ENCODE measurements at places on chromosomes 16 and 17. TPM values are rescaled to one million over a fixed set of nuclear protein-coding genes. Genes with fewer than 3 reads are reported as not detected.

GRCh38 chr16:25012525-25012991 is 2.6 kb downstream of the ARHGAP17 start:
- DNase-seq, result peak; percentile 60

DNA sequence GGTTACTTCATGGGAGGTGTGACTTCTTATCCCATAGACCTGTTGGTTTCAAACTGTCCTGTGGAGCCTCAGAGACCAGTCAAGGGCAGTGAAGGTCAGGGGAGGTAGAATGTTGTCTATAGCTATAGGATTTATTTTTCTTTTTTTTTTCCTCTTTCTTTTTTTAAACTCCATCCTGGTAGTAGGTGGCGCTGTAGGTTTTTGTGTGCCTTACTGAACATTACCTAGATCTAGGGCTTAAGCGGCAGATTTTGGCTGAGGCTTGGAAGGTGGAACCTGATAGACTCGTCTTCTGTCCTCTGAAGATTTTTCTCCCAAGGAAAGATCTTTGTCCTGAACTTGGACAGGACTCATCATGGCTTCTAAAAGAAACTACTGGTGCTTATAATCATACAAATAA is 8.2 kb upstream of the LASP1NB start:
- no peak for DNase-seq

DNA sequence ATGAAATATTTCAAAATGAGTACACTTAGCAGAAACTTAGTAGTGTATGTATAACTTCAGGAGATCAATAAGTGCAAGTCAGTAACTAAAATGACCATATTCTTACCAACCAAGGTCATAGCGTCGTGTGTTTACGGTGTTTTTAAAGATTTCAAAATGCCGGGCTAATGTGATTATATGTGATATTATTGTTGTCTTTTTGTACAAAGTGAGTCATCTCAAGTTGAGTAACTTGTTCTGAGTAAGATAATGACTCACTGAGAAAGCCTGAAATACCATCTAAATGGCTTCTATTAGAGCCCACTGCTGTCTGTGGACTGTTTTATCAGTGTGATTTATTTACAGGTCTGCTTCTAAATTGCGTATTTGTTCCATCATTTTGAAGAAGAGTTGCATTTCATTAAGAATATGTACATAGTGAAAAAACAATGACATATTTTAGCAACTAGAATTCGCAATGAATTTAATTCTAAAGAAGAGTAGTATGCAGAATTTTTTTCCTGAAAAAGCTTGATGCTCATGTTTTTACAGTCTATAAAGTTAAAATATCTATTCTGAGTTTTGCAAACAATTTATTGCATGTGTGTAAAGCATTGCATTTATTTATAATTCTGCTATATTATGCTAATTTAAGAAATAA is 12.7 kb downstream of the KRT12 start:
- peak; percentile 59 for DNase-seq

GRCh38 chr17:71762526-71762925 is 358.3 kb upstream of the SOX9 start:
- no peak for DNase-seq

DNA sequence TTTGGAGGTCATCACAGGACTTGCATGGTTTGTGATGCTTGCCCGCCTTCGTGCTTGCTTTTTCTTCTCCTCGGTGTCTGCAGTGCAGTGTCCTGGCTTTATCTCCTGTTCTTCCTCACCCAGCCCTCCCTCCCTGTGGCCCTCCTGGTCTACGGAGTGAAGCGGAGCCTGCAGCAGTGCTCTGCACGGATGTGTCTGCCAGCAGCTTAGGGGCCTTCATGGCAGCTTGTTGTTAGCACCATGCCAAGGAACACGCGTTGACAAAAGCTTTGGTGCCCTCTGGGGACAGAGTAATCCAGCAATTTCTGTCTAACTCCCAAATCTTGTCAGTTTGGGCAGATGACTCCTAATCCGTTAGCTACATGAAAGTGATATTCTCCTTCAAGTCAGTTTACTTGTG is 9.9 kb downstream of the DHODH start:
- no peak for DNase-seq

GRCh38 chr16:57471209-57471608 is 8.7 kb downstream of the POLR2C start:
- DNase-seq, result peak; percentile 32

GRCh38 chr16:8005096-8005860 is 585.0 kb downstream of the TMEM114 start:
- DNase-seq, result no peak

DNA sequence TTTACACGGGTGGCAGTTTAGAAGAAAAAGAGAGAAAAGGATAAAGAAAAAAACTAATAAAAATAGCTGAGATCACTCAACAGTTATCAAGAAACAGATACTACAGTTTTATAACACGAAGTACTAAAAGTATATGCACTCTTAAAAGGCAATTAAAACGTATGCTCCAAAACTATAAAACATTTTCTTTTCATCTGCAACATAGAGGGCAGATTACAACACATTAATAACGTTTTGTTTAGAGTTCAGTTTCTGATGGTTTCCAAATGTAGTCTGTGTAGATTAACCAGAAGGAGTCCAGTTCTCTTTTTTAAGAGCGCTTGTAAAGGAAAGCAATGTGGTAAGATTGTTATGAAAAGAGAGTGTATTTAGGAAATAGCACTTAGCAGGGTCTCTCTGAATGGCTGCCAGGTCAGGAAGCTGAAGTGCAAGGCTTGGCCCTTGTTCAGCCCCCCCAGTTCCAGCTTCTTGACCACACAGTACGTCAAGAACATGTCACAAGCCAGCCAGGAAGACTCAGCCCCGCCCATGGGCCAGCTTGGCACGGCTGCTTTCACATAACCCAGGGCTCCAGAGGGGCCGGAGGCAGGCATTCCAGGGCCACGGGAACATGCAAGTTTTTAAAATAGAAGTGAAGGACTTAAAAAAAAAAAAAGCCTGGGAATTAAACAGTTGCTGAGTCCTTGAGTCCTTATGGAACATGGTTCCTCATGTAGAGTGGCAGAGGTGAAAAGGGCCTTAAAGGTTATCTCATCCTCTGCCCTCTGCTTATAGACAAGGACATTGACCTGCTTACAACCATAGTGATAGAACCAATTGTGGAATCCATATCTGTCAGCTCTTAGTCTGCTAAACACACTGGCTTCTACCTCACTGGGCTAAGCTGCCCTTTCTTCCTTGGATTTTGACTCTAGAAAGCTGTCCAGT is 147.4 kb upstream of the TBX2 start:
- no peak for DNase-seq

The HOXB4 gene
- total RNA-seq, result 14.5 TPM

The KRTAP2-1 gene
- not detected for total RNA-seq

DNA sequence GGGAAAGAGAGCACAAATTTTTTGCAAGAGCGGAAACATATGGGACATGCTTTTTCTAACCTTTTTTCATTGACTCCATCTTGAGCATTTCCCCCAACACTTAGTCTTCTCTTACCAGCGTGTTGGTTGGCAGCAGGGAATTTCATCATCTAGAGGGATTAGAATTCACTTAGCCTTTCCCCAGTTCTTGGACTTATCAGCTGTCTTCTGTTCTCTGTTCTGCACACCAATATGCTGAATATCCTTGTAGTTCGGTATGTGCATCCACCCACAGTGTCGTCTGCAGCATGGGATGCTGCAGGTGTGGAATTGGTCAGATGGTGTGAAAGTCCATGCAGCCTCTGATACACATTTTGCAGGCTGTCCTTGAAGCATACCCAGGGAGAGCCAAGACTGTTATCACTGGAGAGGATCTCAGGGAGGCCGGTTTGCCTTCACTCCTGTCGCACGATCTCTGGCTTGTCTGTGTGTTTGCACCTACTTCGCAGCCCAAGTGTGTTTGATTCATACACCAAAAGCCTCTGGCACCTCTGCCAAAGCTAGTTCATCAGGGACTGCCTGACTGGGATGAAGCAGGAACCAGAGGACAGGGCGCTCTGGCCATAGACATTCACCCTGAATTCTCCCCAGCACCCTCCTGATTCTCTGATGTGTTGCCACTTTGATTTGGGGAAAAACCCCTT is 93.3 kb downstream of the SOCS1 start:
- DNase-seq, result no peak

The MT1F gene
- 5.6 TPM for total RNA-seq

GRCh38 chr16:13995194-13995593 is 75.2 kb downstream of the ERCC4 start:
- DNase-seq, result no peak

DNA sequence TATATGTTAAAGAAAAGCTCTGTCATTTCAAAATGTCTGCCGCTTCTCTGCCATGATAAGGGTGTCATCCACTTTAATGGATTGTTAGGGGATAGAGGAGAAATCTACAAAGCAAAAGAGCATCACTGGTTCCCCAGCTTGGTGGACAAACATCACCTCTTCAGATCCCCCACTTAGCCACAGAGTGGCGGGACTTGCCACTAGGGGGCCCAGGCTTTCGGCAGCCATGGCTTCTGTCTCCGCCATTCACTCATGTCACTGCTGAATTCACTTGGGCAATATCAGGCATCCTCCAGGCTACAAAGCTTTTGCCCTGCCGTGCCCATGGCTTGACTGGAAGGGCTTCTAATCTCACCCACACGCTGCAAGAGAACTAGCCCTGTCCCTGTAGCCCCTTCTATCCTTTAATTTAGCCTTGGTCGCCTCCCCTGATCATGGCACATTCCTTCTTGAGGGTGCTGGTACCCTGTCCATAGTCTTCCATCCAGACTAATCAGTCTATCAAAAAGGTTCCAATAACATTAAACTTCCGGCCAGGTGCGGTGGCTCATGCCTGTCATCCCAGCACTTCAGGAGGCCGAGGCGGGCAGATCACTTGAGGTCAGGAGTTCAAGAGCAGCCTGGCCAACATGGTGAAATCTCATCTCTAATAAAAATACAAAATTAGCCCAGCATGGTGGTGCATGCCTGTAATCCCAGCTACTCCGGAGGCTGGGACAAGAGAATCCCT is 34.7 kb downstream of the SBK1 start:
- DNase-seq, result peak; percentile 79

The GLTPD2 gene
- total RNA-seq, result not detected

GRCh38 chr16:68608330-68608729 is 36.8 kb upstream of the CDH3 start:
- DNase-seq, result no peak

- no peak for DNase-seq
These were observed 412.5 kb downstream of the CA10 start for GRCh38 chr17:51745993-51746392.

GRCh38 chr17:62611292-62611691 is 16.2 kb upstream of the MRC2 start:
- no peak for DNase-seq

- DNase-seq, result no peak
These were observed 1.9 kb downstream of the IGSF6 start for GRCh38 chr16:21650521-21650920.

- peak; percentile 33 for DNase-seq
These were observed 524 bp downstream of the IQCK start for GRCh38 chr16:19718624-19718965.

- no peak for DNase-seq
These were observed 66.9 kb upstream of the N4BP1 start for GRCh38 chr16:48676836-48677235.

DNA sequence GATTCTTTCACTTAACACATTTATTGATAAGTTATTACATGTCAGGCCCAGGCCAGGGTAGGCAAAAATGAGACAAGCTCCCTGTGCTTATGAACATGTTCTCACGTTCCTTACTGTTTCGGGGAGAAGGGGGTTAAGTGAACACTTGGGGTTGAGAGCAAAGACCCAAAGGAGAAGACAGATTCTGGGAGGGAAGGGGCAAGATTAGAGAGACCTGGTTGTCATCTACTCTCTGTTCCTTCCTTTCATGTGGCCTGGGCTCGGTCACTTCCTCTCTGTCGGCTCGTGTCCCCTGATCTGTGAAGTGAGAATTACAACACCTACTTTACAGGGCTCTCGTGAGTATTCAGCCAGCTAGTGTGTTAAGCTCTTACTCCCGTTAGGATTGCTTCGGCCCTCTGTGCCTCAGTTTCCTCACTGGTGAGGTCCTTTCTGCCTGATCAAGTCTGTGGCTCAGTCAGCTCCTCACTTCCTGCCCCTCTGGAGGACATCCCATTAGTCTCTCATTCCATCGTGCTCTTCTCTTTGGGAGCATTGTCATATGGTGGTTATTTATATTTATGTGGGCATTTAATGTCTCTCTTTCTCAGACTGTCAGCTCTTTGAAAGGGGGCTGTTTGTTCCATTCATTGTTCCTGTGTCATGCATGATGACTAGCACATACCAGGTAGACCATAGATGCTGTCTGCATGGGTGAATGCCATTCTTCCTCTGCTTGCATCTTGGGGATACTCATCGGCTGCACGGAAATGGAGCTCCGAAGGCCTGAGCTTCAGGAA is 38.9 kb downstream of the PLCG2 start:
- no peak for DNase-seq

DNA sequence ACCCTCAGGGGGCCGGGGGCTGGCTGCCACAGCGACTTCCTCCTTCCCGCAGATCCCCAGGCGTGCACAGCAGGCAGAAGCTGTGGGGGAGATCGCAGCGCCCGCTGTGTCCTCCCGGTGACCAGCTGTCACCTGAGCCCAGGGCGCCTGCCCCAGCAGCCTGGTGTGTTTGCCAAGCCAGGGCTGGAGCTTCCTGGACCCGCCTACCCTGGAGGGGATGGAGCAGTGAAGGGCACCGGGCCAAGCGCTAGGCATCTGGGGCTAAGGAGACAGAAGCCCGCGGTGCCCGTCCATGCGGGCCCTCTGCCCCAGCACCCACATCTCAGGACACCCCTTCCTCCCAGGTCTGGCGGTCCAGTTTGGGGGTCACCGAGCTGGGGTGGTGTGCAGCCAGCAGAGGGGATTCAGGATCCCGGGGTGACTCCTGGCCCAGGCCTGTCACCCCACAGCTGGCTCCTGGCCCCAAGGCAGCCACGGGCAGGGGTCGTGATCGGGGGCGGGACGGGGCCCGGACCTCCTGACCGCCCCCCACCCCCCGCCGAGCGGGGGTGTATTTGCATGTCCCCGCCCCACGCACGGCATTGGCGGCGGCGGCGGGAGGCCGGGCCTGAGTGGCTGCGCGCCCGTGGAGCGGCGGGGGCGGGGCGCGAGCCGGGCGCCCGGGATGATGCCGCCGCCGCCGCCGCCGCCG is at the start of gene RAB26:
Gene RAB26 (plus strand): TSS at position 645 of the 691 bp plus-strand sequence. CDS start 159 bp downstream, outside the sequence.
- peak; percentile 94 for DNase-seq

DNA sequence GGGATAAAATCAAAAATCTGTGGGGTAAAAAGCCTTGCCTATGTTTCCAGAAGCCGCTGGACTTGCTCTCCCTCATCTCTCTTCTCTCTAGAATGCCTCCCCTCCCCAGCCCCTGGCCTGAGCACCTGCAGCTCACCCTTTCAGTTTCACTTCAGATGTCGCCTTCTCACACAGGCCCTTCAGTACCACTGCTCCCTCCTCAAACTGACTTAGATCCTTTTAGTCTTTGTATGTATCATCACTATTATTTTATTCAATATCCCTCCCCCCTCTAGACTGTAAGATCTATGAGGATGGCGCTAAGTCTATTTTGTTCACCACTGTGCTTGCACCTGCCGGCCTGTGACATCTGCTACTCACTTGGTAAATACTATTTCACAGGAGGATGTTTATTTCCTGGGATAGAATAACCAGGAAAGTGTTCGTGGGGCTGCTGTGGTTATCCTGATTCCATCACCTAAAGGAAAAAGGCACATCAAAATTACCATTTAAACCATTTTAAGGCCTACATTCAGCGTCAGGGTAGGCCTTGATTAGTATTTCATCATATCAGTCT is 122.3 kb downstream of the MRTFB start:
- DNase-seq, result no peak

The DUSP3 gene
- 40.2 TPM for total RNA-seq
